ENCODE measurements at places on chromosomes 5 and 9.

GRCh38 chr5:4518903-4519672 is 621.0 kb upstream of the ADAMTS16 start:
- no peak for DNase-seq

DNA sequence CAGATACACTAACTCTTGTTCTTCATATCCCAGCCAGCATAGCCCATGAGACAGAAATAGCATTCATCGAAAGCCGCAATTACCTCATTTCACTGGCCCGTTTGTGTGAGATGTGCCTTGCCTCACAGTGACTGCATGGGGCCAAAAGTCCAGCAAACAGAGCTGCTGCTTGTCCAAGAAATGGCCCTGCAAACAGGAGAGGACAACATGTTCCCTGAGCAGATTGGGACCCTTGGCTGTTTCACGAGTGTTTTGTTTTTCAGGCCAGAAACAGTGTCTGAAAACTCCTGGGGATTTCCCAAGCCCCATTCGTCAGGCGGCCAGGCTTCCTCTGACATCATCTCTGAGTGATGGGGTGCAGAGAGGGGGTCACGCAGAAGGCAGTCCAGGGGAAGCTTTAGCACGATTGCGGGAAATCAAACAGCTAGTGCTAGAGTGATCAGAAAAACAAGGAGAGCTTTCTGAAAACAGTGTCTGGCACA is 503.6 kb upstream of the PAPPA start:
- DNase-seq = no peak

GRCh38 chr5:112349371-112349770 is 69.7 kb downstream of the EPB41L4A start:
- no peak for DNase-seq

DNA sequence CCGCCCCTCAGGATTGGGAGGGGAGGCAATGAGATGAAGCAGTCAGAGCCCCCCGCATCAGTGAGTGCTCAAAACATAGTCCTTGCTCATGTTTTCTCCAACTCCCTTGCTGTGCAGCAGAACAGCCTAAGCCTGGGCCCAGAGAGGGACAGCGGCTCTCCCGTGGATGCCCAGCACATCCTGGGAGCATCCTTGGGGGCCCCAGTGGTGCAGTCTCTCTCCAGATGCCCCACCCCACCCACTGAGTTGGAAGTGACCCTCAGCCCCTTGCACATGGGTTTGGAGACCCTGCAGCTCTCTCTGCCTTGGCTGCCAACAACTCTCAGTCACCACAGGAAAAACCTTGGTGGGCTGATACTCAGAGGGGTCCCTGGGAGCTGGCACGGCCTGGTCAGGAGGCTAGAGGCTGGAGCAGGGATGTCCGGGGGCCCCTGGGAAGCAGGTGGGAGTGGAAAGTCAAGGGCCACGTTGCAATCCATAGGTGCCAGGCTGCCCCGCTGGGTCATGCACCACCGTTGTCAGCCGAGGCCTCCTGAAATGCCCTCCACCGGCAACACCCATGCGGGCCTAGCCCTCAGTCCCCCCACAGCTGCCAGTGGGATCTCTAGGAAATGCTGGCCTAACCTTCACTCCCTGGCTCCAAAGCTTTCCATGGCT is 242.5 kb downstream of the PBX3 start:
- no peak for DNase-seq

DNA sequence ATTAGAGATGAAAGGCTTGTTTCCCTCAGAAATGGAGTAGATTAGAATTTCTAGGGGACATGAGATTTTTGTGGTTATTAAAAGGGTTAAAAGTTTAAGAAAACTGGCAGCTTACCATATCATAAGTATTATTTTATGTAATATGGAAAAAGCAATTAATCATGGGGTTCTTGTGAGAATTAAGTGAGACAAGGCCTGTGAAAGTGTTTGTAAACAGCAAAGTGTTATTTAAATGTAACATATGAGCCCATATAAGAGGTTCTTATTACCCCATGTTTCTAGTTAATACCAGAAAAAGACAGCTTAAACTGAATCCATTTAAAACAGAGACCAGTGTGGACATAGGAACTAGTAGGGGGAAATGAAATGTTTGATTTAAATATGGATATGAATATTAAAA is 241.1 kb upstream of the PIK3R1 start:
- no peak for DNase-seq

- no peak for DNase-seq
These were observed 118.4 kb downstream of the MARCHF3 start for GRCh38 chr5:126911986-126912385.

Data from Caki2 (cell line).